HCEC 1CT (cell line): ENCODE measurements at places on chromosomes 12 and 14.

DNA sequence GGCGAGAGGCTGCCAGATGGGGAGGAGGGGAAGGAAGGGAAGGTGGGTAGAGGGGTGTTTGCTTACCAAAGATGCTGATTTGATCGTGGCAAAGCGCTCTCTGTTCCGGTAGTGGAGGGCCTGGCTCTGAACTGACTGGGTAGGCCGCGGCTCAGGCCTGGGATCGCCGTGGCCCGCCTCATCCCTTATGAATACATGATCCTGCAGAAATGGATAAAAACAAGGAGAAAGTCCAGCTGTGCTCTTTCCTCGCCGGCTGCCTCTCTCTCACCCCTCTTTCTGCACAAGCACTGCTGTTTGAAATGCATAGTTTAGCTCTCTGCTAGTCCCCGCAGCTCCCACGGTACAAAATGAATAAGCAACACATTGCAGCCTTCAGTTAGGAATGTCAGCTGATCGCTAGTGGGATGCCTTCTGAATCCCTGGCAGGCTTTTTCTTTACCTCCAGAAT lies 53.8 kb downstream of the PEBP1 start:
- DNase-seq = peak; percentile 61

DNA sequence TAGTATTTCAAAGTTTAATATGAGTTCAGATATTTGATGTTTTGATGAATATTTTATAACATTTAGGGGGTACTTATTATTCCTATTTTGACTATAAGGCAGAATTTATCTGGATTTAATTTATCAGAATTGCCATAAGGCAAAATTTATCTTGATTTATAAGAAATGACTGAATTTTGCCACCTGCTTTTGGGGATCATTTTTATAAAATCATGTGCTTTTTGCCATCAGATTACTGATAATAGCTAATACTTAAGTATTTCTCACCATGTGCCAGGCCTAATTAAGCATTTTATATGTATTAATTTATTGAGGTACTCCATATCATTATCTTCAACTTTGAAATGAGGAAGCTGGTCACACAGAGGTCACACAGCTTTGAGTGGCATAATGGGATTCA lies 423.7 kb downstream of the PRKD1 start:
- DNase-seq = no peak

GRCh38 chr12:63420206-63420644 lies 248.1 kb downstream of the DPY19L2 start:
- peak; percentile 51 for DNase-seq

DNA sequence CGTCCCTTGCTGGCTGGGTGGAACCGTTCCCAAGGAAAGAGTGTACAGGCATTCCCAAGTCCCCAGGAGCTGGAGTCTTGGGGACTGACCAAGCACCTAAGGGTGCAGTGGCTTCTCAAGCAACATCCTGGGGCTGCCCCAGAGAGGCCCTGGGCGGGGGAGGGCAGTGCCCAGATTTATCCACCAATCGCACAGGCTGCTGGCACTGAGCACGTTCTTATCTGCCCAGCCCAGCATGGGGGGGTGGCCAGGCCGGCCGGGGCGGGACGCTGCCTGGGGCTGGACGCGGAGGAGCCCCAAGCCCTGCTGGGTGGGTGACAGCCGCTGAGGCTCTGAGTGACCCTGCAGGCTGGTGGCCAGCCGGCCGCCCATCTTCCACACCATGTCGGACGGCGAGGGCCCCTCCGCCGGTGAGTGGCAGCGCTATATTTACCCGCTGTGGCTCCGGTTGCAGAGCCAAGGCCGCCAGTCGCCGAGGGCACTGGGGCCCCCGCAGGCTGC lies 53.4 kb downstream of the CYP46A1 start:
- DNase-seq = peak; percentile 22

DNA sequence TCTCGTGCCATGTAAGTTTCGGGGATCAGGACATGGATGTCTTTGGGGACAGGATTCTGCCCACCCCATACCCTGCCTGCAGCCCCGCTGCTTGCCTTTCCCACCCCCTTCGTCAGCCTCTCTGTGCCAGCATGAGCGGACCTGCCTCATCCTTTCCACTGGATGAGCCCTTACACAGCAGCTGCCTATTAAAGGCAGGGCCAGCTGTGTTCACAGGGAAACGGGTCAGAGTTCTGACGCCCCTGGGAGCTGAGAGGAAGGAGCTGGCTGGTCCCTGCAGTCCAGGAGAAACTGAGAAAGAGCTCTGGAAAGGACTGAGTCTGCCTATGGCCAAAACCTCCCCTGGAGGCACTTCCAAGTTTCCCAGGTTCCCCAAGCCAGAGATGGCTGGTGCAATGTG lies 83.5 kb upstream of the NCOR2 start:
- no peak for DNase-seq

DNA sequence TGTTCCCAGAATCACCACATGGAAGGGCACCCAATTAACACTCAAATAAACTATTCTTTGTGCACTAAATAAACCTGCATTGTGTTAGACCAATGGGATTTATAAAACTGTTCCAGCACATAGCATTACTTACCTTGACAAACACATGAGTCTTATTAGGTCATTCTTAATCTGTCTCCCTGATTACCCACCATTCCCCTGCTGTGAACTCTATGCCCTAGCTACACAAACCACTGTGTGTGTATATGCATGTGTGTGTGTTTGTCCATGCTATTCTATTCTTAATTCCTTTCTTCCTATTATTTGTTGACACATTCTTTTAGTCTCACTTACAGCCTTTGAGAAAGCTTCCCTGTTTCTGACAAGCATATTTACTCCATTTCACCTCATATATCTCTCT lies 303.6 kb upstream of the GARIN6 start:
- no peak for DNase-seq
